ENCODE measurements at places on chromosomes 7 and 10.

DNA sequence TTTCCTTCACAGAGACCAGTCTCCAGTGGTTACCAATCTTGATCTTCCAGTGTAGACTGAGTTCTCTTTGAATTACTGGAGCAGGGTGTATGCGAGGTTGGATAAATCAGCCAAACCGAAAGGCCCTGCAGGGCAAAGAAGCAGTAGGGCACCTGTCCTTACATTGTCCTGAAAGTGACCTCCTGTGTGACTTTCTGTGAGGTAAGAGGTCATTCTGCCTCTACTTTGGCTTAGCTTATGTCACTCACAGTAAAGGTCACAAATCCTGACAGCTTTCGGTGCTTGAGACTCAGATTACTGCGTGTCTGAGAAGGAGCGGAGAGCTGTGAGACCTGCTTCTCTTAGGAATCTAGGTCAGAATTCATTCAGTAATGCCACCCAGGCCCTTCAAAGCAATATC lies 252.7 kb upstream of the ETV1 start:
- no peak overlapping the region for H3K27ac ChIP-seq
- H3K36me3 ChIP-seq, result no peaks in the 10 kb centered on the region
- H3K4me1 ChIP-seq, result no peaks in the 10 kb centered on the region
- H3K27me3 ChIP-seq, result no peaks in the 10 kb centered on the region
- DNase-seq, result no peak
- no peak overlapping the region for H3K4me3 ChIP-seq

GRCh38 chr7:46315891-46316290 lies 394.8 kb upstream of the IGFBP3 start:
- no peaks in the 10 kb centered on the region for H3K27me3 ChIP-seq
- no peaks in the 10 kb centered on the region for H3K4me1 ChIP-seq
- no peak overlapping the region for H3K4me3 ChIP-seq
- H3K36me3 ChIP-seq, result no peaks in the 10 kb centered on the region

DNA sequence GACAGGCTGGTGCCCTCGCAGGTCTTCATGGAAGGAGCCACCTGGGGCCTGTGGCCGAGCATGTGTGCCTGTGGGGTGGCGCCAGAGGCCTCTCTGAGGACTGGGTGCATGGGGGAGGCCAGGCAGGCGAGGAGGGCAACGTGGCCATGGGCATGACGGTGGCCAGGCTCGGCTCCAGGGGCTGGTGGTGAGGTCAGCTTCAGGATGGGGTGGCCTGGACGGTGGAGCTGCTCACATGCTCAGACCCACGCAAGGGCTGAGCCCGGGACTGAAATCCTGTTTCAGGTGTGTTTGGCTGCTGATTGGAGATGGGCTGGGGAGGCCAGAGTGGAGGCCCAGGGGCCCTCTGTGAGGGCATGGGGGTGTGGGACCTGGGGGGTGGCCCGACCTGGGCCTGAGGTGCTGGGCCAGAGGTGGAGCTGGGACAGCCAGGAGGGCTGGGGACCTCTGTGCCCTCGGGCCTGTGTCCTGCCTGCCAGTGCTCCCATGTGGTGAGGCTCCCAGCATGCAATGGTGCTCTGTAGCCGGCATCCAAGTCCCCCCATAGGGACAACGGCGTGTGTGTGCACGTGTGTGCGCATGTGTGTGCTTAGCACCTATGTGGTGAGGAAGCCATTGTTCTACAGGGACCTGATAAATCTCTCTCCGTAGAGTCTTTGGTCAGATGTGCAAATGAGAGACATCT lies 71.1 kb downstream of the INPP5A start:
- peaks cover 5% of the 10 kb centered on the region for H3K36me3 ChIP-seq
- H3K27me3 ChIP-seq, result no peaks in the 10 kb centered on the region

DNA sequence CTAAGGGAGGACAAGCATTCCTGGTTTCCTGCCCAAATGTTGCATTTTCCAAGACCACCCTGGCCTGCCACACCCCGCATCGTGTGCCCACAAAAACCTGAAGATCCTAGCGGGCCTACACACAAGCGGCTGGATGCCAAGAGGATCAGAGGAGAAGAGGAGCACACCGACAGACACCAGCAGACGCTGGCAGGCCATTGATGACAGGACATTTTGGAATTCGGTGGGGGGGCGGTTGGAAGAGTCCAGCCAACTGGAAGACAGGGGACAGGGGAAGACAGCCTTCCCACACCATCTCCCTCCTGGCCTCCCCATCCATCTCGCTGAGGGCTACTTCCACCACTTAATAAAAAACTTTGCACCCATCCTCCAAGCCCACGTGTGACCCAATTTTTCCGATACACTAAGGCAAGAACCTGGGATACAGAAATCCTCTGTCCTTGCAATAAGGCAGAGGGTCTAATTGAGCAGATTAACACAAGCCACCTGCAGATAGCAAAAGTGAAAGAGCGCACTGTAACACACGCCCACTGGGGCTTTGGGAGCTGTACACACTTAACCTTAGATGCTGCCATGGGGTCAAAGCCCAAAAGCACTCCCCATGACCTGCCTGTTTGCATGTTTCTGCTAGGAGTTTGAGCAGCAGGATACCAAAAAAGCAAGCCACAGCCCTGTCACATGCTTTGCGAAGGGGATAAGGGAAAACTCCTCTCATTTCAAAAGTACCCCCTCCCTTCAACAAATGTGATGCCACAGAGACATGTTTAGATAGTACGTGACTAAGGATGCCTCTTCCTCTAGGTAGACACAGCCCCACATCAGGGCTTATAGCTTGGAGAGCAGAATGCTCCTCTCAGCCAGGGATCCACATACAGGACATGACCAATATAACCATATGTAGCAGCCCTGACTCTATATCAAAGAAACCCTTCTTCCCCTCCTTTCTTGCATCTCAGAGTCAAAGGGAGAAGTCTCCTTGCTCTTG lies 13.4 kb upstream of the SMNDC1 start:
- peaks cover 6% of the 10 kb centered on the region for H3K4me1 ChIP-seq
- H3K27me3 ChIP-seq, result peaks cover 21% of the 10 kb centered on the region
- no peak overlapping the region for H3K4me3 ChIP-seq
- DNase-seq, result no peak
- no peak overlapping the region for H3K27ac ChIP-seq

- no peak overlapping the region for H3K27ac ChIP-seq
- H3K4me3 ChIP-seq, result no peak overlapping the region
- DNase-seq, result no peak
- H3K36me3 ChIP-seq, result peaks cover 10% of the 10 kb centered on the region
Measured at GRCh38 chr7:156842740-156843140, 50.2 kb downstream of the LMBR1 start.

DNA sequence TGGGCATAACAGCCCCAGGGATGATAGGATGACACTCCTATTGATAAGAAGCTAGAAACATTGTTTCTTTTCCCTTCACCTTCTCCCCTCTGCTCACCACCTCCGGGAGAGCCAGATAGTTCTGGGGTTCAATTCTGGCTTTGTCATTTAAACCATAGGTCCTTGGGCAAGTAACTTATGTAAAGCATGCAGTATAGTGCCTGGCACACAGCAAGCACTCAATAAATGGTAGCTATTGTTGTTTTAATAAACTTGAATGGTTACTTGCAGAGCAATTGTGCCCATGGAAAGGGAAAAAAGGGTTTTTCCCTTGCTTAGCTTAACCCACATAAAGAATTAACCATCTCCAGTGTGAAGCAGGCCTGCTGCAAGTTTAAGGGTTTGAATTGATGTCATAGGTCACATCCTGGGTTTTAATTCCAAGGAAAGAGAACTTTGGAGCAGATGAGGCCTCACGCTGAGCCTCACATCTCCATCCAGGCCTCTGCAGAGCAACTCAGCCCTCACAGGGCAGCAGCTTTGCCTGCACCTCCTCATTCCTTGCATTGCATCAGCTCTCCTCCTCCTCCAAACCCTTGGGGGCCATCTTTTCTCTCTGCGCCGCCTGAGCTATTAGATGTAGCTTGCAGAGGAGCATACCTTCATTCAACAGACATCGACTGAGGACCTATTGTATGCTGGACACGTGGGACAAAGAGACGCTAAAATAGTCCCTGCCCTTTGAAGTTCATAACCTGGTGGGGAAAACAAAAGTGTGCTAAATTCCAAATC lies 22.9 kb downstream of the ZNF775 start:
- H3K27ac ChIP-seq, result no peak overlapping the region
- H3K36me3 ChIP-seq, result peaks cover 3% of the 10 kb centered on the region
- H3K27me3 ChIP-seq, result no peaks in the 10 kb centered on the region
- DNase-seq, result no peak
- no peak overlapping the region for H3K4me3 ChIP-seq
